Retina (tissue), 1 donor: ENCODE measurements at places on chromosomes 7 and 10.

GRCh38 chr10:3624367-3624766 lies 160.6 kb downstream of the KLF6 start:
- DNase-seq = no peak

DNA sequence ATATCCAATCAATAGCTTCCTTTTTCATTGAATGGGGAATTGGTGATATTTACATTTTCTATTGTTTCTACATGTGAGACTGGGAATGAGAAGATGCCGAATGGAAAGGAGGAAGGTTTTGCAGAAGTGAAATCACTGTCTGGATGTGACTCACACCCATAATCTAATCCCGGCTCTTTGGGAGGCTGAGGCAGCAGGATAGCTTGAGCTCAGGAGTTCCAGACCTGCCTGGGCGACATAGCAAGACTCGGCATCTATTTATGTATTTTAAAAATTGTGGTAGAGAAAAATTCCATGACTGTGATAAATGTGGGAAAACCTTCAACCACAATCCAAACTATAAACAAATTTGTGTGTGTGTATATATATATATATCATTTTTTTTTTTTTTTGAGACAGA lies 10.9 kb upstream of the FIS1 start:
- no peak for DNase-seq

GRCh38 chr7:47513741-47514241 lies 68.1 kb downstream of the TNS3 start:
- DNase-seq = peak; percentile 81

GRCh38 chr7:41869997-41870396 lies 167.1 kb upstream of the INHBA start:
- DNase-seq = no peak

GRCh38 chr10:126843299-126843934 lies 61.8 kb upstream of the DOCK1 start:
- DNase-seq = no peak

- no peak for DNase-seq
Measured at GRCh38 chr7:10863476-10863875, 110.2 kb upstream of the PHF14 start.

DNA sequence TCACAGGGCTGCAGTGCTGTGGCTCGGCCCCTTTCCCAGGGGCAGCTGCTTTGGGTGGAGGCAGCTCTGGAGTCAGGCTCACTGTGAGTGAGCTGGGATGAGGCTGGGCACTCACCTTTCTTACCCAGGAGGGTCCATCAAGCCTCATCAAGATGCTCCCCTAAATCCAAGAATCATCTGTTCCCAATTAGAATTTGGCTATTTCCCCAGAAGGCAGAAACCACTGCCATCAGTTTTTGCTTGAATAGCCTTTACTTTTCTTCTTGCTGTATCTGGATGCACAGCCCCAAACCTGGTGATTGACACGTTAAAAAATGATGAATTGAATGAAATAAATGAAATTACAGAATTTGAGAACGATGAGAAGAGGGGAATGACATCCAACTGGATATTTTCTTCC lies 74.3 kb upstream of the LYZL1 start:
- no peak for DNase-seq

- no peak for DNase-seq
Measured at GRCh38 chr7:139774376-139774775, 3.4 kb downstream of the HIPK2 start.

DNA sequence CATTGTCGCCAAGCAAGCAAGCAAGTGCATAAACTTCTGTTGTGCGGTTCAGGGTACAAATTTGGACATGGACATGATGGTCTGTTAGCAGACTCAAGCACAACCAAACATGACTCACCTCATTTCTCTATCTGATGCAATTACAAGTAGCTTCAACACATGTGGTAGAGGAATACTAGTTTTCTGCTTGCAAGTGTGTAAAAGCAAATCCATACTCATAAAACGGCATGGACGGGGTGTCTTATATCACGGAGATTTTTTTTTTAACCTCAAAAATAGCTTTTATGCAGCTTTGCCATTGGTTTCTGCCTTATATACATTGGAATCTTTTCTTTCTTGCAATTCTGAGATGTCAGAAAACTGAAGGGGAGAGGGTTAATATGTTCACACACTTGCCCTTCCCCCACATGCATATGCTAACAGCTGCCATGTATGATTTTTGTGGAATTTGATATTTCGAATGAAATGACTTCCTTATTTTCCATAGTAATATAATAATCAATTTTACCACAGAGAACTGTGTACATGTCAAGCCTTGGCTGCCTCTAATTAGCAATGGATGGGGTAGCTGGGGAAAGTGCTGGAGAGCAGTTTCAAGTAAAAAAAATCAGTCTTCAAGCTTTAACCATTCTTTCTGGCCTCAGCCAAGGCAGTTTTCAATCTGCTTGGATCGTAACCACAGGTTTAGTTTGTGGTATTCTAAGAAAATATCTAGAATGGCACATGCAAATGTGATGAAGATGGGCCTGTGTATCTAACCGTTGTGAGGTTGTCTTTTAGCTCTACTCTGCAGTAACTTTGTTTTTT lies 106.0 kb upstream of the PDCD4 start:
- DNase-seq = no peak

GRCh38 chr7:138257459-138258196 lies 181.4 kb downstream of the AKR1D1 start:
- no peak for DNase-seq

- no peak for DNase-seq
Measured at GRCh38 chr7:138843632-138844580, 45.9 kb upstream of the ATP6V0A4 start.

GRCh38 chr10:24730811-24731210 lies 7.1 kb upstream of the ARHGAP21 start:
- no peak for DNase-seq

DNA sequence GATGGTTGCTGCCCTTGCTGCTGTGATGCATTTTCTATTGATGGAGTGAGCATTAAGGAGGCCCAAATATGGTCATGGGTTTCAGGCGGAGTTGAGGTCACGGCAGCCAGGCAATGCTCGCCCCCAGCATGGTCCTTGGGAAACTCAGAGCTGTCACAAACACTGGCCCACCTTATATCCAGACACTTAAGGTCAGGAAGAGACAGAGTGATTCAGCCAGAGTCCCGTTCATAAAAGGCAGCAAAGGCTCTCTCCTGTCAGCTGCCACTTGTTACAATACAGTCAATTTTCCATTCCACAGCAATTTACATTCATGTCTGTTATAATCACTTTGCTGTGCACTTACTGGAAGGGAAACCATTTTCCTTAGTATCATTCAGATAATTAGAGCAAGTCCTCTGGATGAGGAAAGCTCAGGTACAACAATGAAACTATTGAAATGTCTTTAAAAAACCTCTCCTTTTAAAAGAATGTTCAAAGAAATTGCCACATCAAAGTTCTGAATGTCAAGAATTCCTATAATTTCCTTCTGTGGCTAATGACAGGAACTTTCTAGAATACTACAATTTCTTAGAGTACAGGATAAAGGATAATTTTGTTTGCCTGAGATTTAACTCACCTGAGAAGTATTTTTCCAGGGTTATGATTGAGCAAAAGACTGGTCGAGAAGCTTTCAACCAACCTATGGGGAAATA lies 14.8 kb upstream of the ANKRD1 start:
- DNase-seq = no peak
